ENCODE measurements at places on chromosomes 7 and 10.

GRCh38 chr10:132397036-132397541 lies at the start of gene PWWP2B:
Gene PWWP2B (plus strand): TSS chr10:132397200. CDS start chr10:132397227, 27 bp downstream.
- no peak for DNase-seq

DNA sequence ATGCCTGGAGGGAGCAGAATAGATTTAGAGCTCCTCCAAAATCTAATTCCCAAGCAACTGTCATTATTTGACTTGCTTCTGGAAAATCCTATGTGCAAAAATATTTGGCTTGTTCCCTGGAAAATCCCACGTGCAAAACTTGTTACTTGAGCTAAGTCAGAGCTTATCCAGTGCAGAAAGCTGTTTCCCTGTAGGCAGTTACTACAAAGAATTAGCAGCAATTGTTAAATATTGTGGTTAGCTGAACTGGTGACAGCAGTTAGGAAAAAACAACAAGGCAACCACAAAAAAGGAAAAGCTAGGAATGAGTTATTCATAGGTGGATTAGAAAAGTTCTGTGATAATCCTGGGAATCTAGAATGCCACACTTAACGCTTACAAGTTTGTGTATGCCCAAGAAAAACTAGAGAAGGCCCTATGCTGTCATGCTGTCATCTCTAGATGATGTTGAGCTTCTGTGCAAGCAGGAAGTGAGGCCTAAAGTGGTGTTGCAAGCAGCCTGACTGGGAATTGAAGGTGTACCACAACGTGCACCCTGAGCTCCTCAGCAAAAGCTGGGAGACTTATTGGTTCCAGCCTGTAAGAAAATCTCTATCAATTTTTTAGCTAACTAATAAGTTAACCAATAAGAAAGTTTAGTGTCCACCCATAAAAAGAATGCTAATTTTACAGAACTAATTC lies 738.6 kb upstream of the LRRTM3 start:
- DNase-seq: no peak

GRCh38 chr7:157684909-157685429 lies 348.2 kb downstream of the DNAJB6 start:
- no peak for DNase-seq

- no peak for DNase-seq
Observed at GRCh38 chr7:30934732-30935568, 23.3 kb downstream of the AQP1 start.

GRCh38 chr10:90914992-90915765 lies 5.7 kb downstream of the ANKRD1 start:
- DNase-seq: no peak

DNA sequence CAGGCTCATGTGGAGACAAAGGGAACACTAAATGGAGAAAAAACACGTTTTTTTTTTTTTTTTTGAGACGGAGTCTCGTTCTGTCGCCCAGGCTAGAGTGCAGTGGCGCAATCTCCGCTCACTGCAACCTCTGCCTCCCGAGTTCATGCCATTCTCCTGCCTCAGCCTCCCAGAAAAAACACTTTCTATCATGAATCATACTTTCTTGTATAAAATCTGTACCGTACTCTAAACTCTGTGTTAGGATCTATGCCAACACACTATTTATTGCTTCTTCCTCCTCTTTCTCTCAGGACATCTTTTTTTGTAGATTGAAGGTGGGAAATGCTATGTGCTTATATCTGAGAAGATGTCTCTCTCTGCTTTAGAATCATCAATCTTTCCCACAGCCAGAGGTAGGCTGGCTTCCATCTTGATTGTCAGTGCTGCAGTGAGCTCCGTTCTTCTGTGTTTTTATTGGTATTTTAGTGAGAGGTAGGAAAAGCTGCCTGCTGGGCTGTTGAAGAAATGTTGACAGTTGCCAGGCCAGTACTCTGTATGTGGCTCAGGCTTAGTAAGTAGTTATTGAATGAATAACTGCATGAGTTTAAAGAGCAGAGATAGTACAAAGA lies 101.1 kb downstream of the GPR85 start:
- no peak for DNase-seq

DNA sequence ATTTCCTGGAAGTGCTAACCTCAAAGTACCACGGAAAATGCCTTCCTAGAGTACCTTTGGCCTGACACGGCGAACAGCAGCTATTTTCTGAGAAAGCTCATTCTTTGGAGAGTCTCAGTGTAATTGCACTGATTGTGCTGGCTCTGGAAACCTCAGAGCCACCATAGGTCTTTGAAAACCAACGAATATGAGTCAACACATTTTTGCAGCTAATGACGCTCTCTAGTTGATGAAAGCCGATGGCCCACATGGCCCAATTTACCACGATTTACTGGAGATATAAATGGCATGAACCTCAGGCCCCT lies 187.1 kb downstream of the ADARB2 start:
- no peak for DNase-seq
